ENCODE measurements at places on chromosomes 7 and 10. TPM values are rescaled to one million over a fixed set of nuclear protein-coding genes. Genes with fewer than 3 reads are reported as not detected.
A peak's percentile ranks its signal among the peaks of the same experiment; 100 is the strongest.

DNA sequence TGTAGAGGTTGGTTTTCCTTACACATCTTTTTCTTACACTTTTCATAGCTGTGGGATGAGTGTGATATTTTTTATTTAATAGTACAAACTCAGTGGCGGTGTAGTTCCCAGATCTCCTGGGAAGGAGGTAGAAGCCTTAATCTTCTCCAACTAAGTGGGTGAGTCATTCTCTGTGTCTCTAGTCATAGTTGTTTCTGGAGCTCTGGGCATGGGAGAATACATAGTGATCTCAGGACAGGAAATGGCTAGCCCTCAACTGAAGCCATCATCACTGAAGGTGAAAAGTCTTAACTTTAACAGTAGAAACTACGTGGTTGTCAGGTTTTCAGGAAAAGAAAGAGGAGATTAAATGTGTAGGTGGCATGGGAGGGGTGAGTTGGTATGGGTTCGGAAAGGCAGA, 319.4 kb upstream of the FZD8 start:
- H3K4me3 ChIP-seq = no peak overlapping the region
- no peaks in the 10 kb centered on the region for H3K27me3 ChIP-seq
- no peak overlapping the region for H3K27ac ChIP-seq
- H3K4me1 ChIP-seq = no peaks in the 10 kb centered on the region
- H3K36me3 ChIP-seq = no peaks in the 10 kb centered on the region
- peak; percentile 14 for DNase-seq

The PDE6C gene
- not detected for total RNA-seq

DNA sequence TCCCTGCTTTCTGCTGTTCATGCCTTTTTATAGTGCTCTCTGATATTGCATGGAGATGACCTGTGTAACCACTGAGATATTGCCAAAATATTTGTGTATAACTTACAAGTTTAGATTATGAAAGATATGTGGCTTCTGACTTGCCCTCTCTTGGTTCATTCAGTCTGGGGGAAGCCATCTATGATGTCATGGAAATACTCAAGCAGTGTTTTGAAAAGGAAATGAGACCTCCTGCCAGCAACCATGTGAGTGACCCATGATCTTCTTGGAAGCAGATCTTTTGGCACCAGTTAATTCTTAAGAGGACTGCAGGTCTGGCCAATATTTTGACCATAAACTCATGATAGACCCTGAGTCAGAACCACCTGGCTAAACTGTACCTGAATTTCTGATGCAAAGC, 183.0 kb downstream of the THSD7A start:
- H3K27ac ChIP-seq = no peak overlapping the region
- no peaks in the 10 kb centered on the region for H3K36me3 ChIP-seq

The MMD2 gene
- total RNA-seq = not detected

- peaks cover 44% of the 10 kb centered on the region for H3K4me1 ChIP-seq
- peaks cover 1% of the 10 kb centered on the region for H3K27me3 ChIP-seq
- peaks cover 10% of the 10 kb centered on the region for H3K36me3 ChIP-seq
- H3K27ac ChIP-seq = peak overlapping the region; percentile 59
- H3K4me3 ChIP-seq = peak overlapping the region; percentile 23
These were observed 27.1 kb downstream of the ATXN7L1 start for GRCh38 chr7:105849122-105849855.

The KIF5B gene
- 82.2 TPM for total RNA-seq

- H3K4me3 ChIP-seq = no peak overlapping the region
- no peak overlapping the region for H3K27ac ChIP-seq
- no peaks in the 10 kb centered on the region for H3K36me3 ChIP-seq
- no peak for DNase-seq
These were observed 137.4 kb upstream of the KCNMA1 start for GRCh38 chr10:77774940-77775391.

The PAPOLB gene
- not detected for total RNA-seq

GRCh38 chr7:134028853-134029252, 98.3 kb upstream of the LRGUK start:
- H3K27me3 ChIP-seq = no peaks in the 10 kb centered on the region
- H3K4me3 ChIP-seq = no peak overlapping the region
- no peaks in the 10 kb centered on the region for H3K36me3 ChIP-seq
- no peak overlapping the region for H3K27ac ChIP-seq

DNA sequence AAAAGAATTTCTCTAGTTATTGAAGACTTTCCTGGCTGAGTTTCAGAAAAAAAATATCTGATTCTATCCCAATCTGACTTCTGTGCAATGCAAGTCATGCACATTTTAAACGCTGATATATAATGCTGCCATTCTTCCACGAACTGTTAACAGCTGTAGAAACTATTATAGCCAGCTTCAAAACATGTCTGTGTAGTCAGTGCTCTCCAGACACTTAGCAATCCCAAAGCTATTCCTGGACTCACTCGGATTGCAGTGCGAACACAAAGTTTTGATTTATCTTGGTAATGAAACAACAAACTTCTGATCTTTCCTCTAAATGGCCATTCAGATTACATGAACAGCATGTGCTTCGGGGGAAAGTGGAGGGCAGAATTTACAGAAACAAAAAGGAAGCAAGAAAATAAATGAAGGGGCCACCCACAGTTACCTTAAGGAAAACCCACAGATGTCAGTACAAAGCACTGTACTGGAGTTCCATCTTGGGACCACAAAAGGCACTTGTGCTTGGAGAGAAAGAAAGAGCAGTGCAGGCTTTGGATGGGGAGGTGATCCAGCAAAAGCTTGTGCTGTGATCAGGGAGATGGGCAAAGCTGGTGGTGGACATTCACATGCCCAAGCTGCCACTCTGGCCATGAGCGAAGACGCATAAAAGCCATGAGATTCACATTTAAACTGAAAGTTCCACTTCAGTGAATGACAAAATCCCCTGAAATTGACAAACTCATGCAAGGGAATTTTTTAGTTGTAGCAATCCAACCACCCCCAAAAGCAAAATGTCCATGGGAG, 32.1 kb upstream of the ADO start:
- no peaks in the 10 kb centered on the region for H3K36me3 ChIP-seq
- no peak overlapping the region for H3K27ac ChIP-seq
- no peak for DNase-seq
- peaks cover 22% of the 10 kb centered on the region for H3K4me1 ChIP-seq

The SOSTDC1 gene
- not detected for total RNA-seq

GRCh38 chr10:18689498-18689897, 30.3 kb downstream of the ARL5B start:
- peaks cover 5% of the 10 kb centered on the region for H3K27me3 ChIP-seq
- no peak for DNase-seq
- H3K4me3 ChIP-seq = no peak overlapping the region
- no peaks in the 10 kb centered on the region for H3K36me3 ChIP-seq

The CCDC172 gene
- total RNA-seq = not detected

GRCh38 chr10:110353244-110354119, 48.8 kb upstream of the SMNDC1 start:
- no peaks in the 10 kb centered on the region for H3K27me3 ChIP-seq
- no peaks in the 10 kb centered on the region for H3K36me3 ChIP-seq
- peaks cover 58% of the 10 kb centered on the region for H3K4me1 ChIP-seq

DNA sequence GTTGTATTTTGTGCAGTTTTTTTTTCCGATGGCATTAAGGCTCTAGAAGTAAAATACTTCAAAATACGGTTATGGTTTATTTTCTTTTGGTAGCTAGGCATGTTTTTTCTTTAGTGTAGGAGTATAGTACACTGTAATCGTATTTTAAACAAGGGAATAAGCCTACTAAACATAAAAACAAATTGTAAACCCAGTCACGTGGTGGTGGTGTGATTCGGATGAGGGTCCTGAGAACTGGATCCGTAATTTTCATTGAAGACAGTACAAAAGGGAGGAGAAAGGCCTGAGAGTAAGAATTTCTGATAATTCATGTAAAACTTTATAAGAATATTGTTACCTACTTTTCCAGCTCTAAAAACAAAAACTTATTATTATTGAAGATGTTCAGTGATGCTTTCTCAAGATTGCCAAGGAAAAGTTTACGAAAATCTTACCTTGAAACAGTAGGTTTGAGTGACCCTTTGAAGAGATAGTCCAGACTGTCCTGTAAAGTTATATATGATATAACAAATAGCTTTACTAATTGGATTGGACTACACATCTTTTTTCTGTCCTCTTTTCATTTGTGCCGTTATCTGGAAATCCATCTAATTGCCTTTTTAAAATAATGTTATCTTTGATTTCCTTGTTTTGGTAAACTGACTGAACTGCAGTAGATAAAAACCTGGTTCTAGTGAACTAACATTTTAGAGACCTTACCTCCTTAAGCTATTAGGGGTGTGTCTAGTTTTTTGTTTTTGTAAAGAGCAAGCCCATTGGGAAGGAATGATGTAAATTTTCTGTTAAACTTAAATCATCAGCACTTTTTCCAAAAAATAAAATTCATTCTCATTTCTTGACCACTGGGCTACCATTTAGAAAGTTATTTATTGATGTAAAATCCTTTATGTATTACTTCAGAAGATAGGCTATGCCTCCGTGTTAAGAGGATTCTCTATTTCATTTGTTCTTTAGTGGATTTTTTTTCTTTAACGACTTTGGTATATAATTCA, 1.0 kb upstream of the PBLD start:
- peak overlapping the region; percentile 100 for H3K27ac ChIP-seq
- H3K4me1 ChIP-seq = peaks cover 55% of the 10 kb centered on the region
- no peak for DNase-seq
- peaks cover 2% of the 10 kb centered on the region for H3K27me3 ChIP-seq

DNA sequence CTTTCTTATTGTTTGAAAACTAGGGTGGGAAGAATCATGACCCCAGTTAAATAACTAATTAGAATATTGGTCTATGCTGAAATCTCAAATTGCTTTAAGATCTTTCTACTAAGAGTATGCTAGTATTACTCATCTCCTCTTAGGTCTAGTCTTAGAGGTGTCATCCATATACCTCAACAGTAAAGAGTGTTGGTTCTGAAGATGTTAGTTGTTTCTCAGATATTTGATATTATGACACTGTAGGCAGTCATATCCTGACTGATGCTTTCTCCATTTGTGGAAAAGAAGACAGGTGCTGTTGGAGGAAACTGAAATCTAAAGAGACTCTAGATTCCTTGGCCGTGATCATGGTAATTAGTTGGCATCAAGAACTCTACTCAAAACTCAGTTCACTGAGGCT, 21.2 kb downstream of the BPGM start:
- H3K27ac ChIP-seq = no peak overlapping the region
- H3K4me1 ChIP-seq = peaks cover 21% of the 10 kb centered on the region
- H3K4me3 ChIP-seq = no peak overlapping the region
- H3K36me3 ChIP-seq = peaks cover 37% of the 10 kb centered on the region

DNA sequence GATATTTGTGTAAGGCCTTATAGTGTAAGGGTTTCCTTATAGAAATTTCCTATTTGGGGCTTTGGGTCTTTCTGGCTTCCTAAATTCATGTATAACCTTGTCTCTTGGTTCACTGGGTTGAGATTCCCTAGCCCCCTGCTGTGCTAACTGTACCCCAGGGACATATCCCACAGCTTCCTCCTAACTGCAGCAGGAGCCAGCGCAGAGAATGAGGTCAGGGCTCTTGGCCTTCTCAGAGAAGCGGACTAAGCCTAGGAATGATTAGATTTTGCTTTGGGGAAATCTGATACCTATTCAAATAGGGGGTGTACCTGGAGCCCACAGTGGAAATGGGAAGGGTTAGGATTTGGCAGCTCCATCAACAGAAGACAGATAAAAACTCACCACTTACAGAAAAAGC, 138.1 kb upstream of the EFCAB10 start:
- H3K27me3 ChIP-seq = no peaks in the 10 kb centered on the region
- DNase-seq = no peak
- H3K36me3 ChIP-seq = no peaks in the 10 kb centered on the region
- H3K4me1 ChIP-seq = no peaks in the 10 kb centered on the region
- no peak overlapping the region for H3K4me3 ChIP-seq

The CRYGN gene
- total RNA-seq = not detected

GRCh38 chr7:77351539-77352004, 64.6 kb downstream of the GSAP start:
- H3K27me3 ChIP-seq = peaks cover 4% of the 10 kb centered on the region
- peak; percentile 88 for DNase-seq
- peak overlapping the region; percentile 76 for H3K4me3 ChIP-seq
- peaks cover 8% of the 10 kb centered on the region for H3K36me3 ChIP-seq
- H3K27ac ChIP-seq = peak overlapping the region; percentile 94
- H3K4me1 ChIP-seq = peaks cover 54% of the 10 kb centered on the region

- H3K4me3 ChIP-seq = no peak overlapping the region
- no peak overlapping the region for H3K27ac ChIP-seq
- peaks cover 3% of the 10 kb centered on the region for H3K4me1 ChIP-seq
- no peaks in the 10 kb centered on the region for H3K36me3 ChIP-seq
- DNase-seq = no peak
These were observed 167.1 kb upstream of the SMIM30 start for GRCh38 chr7:113285411-113285810.

- DNase-seq = no peak
- H3K36me3 ChIP-seq = peaks cover 23% of the 10 kb centered on the region
- no peaks in the 10 kb centered on the region for H3K27me3 ChIP-seq
- H3K4me1 ChIP-seq = peaks cover 32% of the 10 kb centered on the region
These were observed 6.3 kb downstream of the VPS26A start for GRCh38 chr10:69130251-69130650.

DNA sequence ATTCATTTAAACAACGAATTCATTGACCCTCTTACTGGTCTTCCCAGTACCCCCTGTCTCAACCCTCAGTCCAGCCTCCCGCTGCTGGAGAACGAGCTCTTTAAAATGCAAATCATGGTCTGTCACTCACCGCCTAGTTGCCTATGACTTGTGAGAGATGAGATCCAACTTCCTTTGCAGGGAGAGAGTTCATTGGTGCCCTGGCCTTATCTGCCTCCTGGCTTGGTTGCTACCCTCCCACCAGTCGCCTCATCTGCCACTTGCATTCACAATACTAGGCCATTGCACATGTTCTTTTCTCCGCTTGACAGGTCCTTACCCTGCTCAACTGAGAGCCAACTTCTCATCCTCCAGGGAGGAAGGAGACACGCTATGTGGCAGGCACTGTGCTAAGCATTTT, 54.0 kb upstream of the MXI1 start:
- H3K4me3 ChIP-seq = no peak overlapping the region
- peaks cover 70% of the 10 kb centered on the region for H3K27me3 ChIP-seq
- peaks cover 5% of the 10 kb centered on the region for H3K36me3 ChIP-seq
- no peak for DNase-seq
- H3K27ac ChIP-seq = no peak overlapping the region

DNA sequence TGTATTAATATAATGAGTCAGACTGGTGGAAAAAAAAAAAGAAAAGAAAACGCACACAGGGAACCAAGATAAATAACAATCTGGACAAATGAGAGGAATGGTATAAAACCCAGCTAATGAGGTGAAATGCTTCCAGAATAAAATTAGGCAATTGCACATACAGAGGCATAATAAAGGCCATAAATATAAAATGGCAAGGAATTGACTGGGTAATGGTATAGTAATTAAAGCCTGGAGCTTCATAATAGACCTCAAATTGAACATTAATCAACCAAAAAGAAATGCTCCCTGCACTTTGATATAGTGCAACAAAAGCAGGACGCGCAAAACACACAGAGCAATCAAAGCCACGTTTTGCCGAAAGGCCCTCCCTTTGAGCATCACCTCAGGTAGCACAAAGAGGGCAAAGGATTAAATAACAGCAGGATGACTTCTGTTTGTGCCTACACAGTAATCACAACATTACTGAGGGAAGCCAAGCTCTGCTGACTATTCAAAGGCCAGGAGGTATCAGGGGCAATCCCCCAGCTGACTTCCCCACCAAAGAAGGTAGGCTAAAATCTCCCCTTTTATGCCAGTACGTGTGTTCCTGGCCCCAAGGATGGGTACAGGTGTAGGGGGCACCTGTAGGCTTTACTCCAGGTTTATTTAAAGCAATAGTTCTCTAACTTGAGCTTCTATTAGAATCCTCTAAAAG, 343.7 kb downstream of the ELMO1 start:
- DNase-seq = no peak
- H3K27ac ChIP-seq = no peak overlapping the region
- peaks cover 34% of the 10 kb centered on the region for H3K4me1 ChIP-seq
- no peak overlapping the region for H3K4me3 ChIP-seq

- H3K4me3 ChIP-seq = peak overlapping the region; percentile 96
- peaks cover 35% of the 10 kb centered on the region for H3K4me1 ChIP-seq
- H3K27ac ChIP-seq = peak overlapping the region; percentile 99
- DNase-seq = no peak
These were observed 923 bp downstream of the TNPO3 start for GRCh38 chr7:129053938-129054437.
